Stimulated activated CD4-positive, alpha-beta T cell treated with anti-CD3 and anti-CD28 coated beads, Interleukin-4, amount 100 ng/mL, for 48 hours (primary cell): ENCODE measurements at places on chromosomes 4 and X.
A peak's percentile ranks its signal among the peaks of the same experiment; 100 is the strongest.

- DNase-seq: no peak
Measured at GRCh38 chr4:54032558-54033135, 31.8 kb downstream of the CHIC2 start.

DNA sequence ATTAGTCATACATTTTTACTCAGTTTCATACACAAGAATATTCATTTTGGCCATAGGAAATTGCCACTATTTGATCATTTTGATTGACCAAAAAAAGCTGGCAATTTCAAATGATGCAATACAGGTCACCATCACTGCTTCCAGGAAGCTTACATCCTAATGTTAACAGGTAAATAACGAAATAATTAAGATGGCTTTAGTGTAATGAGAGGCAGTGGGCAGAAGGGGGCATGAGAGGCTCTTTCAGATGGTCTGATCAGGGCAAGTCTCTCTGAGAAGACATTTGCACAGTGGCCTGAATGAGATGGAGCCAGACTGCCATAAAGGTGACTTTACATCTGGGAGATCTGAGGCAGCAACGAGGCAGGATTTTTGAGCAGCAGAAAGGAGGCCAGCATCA is 170.7 kb downstream of the SLIT2 start:
- DNase-seq: peak; percentile 3

- DNase-seq: no peak
Measured at GRCh38 chr4:70623323-70623722, 5.2 kb upstream of the ENAM start.

DNA sequence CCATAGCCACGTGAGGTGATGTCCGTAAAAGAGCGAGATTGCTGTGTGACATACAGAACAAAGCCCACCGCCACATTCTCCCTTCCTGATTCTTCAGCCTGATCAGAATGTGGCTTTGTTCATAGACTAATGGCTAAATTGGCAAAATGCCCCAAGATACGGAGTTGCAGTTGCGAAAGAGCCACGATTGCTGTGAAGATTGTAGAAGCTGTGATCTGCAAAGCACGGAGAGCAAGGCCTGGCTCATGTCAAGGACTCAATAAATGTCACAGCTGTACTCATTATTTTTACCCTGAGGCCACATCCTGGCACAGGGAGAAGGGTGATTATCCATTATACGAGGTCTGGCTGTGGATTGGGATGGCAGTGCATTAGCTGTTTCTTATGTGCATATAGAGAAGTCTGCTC is 34.2 kb downstream of the ARSD start:
- no peak for DNase-seq

DNA sequence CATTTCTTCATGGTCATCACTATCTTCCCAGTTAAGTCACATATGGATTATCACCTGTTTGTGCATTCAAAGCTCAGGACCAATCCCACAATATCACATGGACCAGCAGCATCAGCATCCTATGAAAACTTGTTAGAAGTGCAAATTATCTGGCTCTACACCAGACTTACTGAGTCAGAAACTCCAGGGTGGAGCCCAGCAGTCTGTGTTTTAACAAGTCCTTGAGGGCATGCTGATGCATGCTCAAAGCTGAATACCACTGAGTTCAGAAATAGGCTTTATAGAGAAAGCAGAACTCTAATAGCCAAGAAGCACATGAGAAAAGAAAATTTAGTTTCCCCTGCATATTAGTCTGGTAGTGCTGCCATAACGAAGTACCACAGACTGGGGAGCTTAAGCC is 62.4 kb upstream of the GABRQ start:
- DNase-seq: no peak

DNA sequence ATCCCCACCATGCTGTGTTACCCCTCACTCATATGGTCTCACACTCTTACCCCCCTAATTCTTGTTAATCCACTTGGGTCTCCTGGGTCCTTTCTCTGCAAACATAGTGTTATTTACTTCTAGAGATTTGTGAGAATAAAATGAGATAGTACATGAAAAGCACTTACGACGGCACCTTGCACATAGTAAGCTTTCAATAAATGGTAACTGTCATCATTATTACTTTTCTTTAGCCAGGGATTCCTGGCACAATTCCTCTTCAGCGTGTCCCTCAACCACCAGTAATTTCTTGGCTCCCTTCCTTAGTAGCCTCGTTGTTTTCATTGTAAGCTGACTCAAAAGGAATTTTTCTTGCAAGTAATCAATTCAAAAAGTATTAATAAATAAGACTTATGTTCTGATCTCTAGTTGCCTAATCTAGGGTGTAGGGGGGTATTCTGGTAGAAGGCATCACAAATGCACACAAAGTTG is 30.1 kb upstream of the RBMX start:
- no peak for DNase-seq

DNA sequence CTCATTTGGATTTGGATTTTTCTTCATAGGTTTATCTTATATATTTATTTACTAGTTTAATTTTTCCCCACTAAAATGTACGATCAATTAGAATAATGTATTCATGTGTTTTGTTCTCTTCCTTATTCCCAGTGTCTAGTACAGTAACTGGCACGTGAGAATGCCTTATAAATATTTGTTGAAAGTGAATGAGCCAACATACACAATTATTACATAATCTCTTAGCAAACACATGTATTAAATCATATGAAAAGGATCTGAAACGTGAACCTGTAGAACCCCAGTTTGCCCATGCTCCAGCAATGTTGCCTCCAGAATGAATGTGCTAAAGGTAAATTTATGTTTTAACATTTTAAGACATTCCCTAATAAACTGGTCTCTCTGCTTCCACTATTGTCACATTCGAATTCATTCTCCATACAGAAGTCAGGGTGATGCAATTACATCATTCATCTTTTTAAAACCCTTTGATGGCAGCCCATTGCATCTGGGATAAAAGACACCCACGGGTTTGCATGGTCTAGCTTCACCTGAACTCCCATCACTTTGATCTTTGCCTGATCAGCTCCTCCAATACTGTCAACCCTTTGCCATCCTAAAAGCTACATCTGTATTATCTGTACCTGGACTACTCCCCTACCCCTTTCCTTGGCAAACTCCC is 30.7 kb upstream of the AREG start:
- DNase-seq: no peak

- no peak for DNase-seq
Measured at GRCh38 chr4:141124224-141124623, 9.0 kb downstream of the RNF150 start.

GRCh38 chr4:153546280-153546679 is 80.1 kb downstream of the TMEM131L start:
- DNase-seq: no peak

- no peak for DNase-seq
Measured at GRCh38 chrX:123581586-123581985, 151.3 kb downstream of the THOC2 start.

- no peak for DNase-seq
Measured at GRCh38 chr4:15327311-15328298, 100.2 kb upstream of the C1QTNF7 start.

- DNase-seq: no peak
Measured at GRCh38 chrX:48058621-48059295, 12.7 kb downstream of the ZNF630 start.

DNA sequence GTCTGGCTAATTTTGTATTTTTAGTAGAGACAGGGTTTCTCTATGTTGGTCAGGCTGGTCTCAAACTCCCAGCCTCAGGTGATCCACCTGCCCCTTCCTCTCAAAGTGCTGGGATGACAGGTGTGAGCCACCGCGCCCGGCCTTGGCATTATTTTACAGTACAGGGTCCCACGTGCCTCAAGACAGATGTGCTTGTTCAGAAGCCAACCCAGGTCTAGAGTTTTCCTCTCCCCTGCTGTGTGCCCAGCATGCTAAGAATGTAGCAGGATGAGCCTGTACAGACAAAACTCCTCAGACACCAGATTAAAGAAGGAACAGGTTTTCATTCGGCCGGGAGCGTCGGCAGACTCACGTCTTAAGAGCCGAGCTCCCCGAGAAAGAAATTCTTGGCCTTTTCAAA is 42.2 kb downstream of the CRLF2 start:
- no peak for DNase-seq

DNA sequence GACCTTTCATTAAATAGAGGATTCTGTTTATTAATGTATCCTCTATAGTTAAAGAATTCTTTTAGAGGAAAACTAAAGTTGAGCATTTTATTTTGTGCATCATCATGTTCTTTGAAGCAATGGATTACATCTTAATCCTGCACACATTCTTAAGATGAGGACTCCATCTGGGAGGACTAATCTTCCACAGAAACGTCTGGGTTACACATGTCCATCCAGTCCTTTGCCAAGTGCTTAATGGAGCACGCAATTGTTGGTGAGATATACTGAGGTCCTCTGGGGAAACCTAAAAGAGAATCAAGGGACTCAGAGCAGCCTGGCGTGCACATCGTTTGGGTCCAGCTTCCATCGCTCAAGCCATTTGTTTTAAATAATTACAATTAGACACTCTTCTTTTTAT is 115.1 kb upstream of the SFRP2 start:
- no peak for DNase-seq

- DNase-seq: no peak
Measured at GRCh38 chrX:45233531-45233930, 32.9 kb upstream of the DIPK2B start.

GRCh38 chr4:140059159-140059558 is 94.8 kb downstream of the MAML3 start:
- no peak for DNase-seq

DNA sequence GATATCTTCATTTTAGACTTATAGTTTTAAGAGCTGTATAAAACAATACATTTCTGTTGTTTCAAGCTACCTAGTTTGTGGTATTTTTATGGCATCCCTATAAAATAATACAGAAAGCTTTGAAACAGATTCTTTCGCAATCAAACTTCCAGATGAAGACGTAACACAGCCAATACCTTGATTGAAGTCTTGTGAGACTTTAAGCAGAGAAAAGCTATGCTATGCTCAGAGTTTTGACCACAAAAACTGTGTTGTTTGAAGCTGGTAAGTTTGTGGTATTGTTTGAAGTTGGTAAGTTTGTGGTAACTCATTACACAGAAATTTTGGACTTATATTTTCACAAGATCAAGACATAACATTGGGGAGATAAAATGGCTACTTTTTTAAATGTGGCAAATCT is 201.8 kb upstream of the UGT8 start:
- DNase-seq: no peak

DNA sequence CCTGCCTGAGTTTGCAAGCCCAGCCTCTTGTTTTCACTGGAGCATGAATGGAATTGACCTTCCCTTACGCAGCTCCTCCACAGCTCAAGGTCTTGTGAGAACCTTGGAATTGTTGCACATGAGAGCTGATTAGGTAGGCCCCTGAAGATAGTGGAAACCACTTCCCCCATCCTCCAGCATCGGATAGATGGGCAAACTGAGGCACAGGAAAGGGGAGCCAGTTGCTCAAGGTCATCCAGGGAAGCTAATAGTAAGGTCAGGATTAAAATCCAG is 27.2 kb downstream of the PJA1 start:
- no peak for DNase-seq

DNA sequence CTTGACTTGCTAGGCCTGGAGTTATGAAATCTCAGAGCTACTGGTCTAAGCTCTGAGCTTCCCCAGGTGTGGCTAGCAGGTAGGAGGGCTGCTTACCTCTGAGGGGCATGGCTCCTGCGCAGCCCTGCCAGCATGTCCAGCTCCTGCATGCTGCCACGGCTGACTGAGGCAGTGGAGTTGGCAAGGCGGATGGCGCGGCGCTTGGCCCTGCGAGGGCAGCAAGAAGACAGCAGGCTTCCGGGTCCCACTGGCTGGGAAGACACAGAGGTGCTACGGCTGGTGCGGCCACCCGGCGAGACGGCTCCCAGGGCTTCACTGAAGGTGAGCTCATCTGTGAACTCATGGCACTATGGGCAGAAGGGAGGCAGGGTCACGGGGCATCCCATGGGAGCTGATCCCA is 5.7 kb downstream of the KCND1 start:
- no peak for DNase-seq

DNA sequence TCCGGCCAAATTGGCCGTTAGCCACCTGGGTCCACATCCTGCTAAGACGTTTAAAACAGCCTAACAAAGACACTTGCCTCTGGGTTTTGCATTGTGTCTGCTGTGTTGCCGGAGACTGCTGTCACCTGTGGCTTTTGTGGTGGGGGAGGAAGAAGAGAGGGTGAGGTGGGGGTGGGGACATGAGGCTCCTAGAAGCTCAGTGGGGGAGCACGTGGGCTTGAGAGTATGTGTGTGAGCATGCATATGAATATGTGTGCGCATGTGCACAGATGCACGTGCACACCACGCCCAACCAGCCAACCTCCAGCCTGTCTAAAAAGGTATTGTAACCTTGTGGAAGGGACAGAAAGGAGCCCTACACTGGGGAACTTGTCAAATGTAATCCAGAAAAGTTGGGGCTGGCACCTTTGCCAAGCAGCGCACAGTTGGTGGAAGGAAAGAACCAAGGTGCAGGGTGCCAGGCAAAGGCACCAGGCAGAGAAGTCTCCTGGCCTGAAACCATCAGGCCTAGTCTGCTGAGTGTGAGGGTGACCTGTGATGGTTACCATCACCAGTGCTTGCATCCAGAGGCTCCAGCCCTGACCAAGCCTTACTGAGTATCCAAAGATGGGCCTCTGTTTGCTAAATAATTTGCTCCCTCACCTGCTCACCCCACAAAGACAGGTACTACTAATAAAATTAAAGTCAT is 10.1 kb upstream of the SASH3 start:
- DNase-seq: peak; percentile 51

DNA sequence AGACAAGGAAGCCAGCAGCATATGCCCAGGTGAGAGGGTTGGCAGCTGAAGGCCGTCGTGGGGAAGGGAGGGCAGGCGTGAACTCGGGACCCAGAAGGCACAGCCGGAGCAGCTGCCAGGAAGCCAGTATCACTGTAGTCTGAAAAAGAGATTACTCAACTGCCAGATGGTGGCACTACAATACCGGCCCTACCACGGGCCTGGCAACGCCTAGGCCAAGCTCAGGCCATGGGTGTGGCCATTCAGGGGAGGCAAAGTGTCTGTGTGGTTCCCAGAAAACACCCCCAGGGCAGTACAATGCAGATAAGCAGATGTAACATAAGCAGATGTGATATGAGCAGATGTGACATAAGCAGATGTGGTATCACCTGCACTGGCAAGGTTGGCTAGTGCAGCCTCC is 236.0 kb downstream of the AFAP1 start:
- no peak for DNase-seq

DNA sequence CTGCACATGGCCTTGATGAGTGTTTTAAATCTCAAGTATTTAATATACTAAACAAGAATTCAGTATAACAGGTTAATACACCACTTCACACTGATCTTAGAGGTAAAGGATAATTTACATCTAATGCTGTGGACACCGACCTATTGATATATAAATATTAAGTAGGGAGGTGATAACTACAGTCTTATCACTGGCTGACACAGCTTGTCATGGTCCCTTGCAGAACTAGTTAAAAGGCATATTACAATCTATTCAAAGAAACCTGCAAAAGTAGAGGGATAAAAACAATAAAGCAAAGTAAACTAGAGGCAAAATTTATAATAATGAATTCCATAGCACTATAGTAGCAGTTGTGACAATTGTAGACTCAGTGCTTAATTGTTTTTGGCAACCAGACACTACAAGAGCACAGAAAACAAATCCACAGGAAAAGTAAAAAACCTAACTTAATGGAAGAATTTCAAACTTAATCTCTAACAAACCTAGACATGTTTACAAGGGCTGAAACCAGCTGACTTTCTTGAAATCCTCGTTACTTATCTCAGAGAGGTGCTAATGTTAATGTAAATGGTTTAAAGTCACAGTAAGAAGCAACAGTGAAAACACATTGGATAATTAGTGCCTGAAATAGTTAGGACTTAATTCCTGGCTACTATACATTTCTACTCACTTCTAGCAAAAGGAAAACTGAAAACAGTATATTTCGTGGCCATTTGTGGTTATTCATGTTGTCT is 25.0 kb downstream of the MFAP3L start:
- no peak for DNase-seq
